Frontal cortex (tissue), 4 donors: ENCODE measurements at places on chromosomes 6 and 20. TPM values are rescaled to one million over a fixed set of nuclear protein-coding genes. Genes with fewer than 3 reads are reported as not detected.

The ZNF318 gene
- 9.8 TPM for total RNA-seq

The PRL gene
- not detected for total RNA-seq

DNA sequence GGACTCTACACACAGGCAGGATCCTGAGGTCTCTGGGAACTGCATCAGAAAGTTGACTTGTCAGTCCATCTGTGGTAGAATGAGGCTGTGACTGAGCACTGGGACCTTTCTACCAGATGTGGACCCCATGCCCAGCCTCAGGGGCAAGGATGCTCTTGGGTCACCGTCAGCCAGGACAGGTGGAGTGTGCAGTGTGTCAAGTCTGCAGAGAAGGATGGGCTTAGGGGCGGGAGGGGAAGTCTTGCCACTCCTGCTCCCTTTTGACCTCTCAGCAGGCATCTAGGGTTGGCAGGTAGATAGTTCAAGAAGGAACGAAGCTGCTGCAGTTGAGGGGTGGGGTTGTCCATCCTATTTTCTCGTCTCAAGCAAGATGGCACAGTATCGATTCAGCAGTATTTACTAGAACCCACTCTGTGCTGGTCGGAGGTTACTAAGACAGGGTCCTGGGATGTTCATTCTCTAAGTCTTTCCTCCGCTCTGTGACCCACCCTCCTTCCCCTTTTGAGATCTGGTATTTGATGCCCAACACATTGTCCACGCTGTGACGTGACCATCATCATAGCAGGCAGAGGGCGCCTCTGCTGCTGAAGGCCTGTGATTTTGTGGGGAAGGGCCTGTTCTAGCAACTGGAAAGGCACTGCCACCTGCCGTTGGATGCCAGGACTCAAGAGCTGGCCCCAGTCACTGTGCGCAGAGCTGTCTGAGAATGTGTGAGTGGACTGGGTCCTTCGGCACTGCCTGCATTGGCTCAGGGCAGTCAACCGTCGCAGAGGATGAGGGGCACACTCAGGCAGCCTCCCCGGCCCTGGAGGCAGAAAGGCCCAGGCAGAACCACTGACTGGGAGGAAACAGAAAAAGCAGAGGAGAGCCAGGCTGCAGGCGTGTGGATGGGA lies 23.2 kb downstream of the RBCK1 start:
- peak; percentile 78 for DNase-seq

DNA sequence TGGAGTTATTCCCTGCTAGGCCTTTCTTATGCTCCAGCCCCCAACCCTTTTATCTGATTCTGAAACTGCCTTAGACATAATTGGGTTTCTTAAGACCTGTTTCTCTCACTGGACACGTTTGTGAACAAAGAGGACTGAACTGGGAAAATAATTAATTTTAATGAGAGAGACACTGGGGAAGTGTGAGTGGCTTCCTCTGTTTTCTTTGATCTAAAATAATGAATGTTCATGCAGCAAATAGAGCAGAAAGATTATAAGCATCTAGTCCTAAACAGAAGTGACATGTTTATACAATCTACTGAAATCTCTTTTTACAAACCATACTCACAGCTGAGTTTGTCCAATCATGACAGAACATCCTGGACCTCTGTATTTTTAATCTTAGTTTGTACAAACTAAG lies 157.6 kb downstream of the SH3BGRL2 start:
- DNase-seq = no peak

DNA sequence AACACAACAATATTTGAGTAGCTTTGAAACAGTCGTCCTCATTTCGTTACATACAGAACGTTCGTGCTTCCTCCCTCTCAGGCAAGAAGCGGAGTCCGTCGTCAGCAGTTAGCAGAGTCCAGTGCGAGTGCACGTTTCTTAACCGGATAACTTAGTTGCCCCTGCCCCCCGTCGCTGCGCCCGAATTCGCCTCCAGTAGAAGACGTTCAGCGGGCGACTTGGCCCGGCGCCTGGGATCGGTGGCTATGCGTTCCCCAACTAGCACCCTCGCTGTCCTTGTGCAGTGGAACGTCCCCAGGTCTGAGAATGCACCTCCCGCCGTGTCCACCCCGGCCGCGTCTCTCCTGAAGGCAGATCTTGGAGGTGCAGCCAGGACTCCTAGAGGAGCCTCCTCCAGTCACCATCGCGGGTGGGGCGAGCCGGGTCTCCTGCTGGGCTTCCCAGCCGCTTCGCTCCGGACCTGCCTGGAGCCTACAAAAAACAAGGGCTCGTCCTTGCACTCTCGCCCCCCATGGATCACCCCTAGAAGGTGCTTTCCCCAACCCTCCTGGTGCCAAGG lies 910 bp upstream of the PCSK2 start:
- DNase-seq = no peak

The PTPRA gene
- 135 TPM for total RNA-seq

DNA sequence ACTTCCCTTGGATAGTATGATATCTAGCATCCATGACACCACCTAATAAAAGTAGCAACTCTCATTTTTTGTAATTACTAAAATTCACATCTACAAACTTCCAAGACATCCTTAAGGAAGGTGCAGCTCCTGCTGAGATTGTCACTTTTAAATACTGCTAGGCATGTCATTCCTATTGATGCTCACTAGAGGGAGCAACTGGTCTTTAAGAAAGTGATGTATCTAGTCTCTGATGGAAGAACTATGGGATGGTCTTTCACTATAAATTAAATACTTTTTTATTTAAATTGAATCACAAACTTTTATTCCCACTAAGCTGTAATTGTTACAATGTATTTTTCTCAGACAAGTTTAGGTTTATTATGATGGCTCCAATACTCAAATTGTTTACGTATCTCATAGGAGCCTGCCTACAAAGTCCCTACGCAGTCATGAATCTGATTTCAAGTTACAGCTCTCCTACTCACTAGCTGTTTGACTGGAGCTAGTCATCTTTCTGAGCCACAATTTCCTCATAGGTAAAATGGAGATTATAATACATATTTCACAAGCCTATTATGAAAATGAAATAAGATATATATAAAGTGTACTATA lies 8.1 kb upstream of the TSPYL1 start:
- DNase-seq = no peak

GRCh38 chr6:169141671-169142537 lies 111.7 kb downstream of the THBS2 start:
- no peak for DNase-seq

GRCh38 chr6:122388945-122389344 lies 10.5 kb upstream of the HSF2 start:
- DNase-seq = no peak

The NCOA7 gene
- 27.3 TPM for total RNA-seq

DNA sequence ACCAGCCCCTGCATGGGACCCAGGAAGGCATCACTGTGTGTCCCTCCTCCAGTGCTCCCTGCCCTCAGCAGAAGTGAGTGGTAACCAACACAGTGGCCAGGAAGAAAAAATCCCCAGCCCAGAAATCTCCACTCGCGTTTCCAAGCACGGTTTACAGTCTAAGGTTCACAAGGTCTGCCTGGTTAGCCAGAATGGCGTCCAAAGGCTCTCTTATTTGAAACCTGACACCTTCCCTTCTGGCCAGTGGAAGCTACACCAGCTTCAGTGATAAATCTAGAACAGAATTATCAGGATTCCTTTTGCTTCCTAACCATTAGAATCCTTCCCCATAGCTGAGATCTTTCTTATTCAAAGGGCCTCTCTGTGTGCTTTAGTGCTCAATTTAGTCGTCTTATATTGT lies 9.2 kb downstream of the LY86 start:
- DNase-seq = no peak

The TRIM15 gene
- total RNA-seq = not detected

- no peak for DNase-seq
Measured at GRCh38 chr20:58775371-58775770, 75.3 kb downstream of the GNAS-AS1 start.

GRCh38 chr6:5785249-5785648 lies 221.5 kb downstream of the NRN1 start:
- no peak for DNase-seq

DNA sequence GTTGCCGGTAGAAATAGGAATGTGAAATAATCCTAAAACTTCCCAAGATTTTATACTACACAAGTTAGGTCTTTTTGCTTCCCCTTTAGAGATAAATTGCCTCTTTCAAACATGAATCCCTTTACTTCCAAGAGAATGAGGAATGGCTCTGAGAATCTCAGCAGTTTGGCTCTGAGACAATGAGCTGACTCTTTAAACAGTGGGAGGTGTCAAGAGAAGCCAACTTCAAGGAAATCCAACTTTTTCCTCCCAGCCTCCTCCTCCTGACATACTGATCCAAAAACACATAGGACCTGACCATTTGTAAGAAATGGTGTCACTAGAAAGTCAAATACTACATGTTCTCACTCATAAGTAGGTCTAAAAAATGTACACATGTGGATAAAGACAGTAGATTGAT lies 154.2 kb downstream of the ALDH8A1 start:
- DNase-seq = peak; percentile 7

DNA sequence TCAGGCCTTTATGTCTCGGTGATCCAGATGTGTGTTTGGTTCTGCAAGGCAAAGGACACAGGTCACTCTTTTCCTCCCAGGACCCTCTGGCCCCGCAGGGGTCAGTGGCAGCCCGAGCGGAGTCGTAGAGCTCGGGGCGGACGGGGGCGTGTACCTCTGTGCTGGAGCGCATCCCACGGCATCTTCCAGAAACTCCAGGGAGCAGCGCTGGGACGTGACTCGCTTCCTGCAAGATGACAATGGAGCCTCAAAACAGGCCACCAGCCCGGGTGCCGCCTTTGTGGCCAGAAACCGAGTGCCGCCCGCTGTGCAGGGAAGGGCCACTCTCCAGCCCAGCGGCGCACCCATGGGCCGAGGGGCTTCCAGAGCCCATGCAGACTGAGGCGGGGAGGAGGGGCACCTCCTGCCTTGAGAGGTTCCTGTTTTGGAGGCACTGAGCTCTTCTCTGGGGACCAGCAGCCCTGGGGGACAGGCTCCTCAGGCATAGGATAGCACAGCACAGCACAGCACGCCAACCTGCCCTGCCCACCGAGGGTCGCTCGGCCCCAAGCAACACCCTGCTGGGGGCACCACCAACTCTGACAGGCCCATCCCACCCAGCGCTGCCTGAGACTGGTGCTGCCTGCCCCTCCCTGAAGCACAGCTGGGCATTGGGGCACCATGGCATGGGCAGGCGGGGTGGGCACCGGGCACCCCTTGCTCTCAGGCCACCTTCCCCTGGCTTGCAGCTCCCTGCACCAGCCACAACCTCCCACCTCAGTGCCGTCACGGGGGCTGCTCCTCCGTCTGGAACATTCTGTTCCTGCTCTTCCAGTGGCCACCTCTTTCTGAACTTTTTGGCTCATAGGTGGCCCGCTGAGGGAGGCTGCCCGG lies 9.7 kb downstream of the RPS21 start:
- DNase-seq = no peak

GRCh38 chr20:44610313-44610962 lies 28.1 kb downstream of the PKIG start:
- DNase-seq = no peak

- no peak for DNase-seq
Measured at GRCh38 chr6:94071835-94072234, 652.5 kb upstream of the EPHA7 start.
